ENCODE measurements at places on chromosomes 3 and 15.

DNA sequence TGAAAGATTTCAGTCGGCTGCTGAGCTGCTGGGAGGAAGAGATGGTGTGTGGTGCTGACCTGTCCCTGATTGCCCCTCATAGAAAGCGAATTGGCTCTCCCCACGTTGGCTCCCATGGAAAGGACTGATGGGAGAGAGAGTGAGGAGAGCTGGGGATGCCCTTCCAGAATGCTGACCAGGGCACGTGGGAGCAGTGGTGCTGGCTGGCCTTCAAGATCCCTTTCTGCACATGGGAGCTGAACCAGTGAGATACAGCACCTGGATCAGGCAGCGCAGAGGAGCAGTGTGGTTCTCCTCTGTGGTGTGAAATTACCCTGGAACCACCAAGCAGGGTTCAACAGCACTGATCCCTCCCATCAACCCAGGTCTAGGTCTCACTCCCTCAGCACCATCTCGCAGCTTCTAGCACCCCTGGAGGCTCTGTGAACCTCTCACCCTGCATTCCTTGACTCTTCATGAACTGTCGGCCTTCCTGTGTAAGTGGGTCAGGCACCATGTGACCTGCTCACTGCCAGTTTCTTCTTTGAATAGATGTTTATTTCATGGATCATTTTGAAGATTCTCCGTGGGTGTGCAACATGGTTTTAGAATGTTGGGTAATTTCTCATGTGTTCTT, 55.7 kb downstream of the CACNA1D start:
- DNase-seq = no peak

- no peak for DNase-seq
Measured at GRCh38 chr3:66004244-66004643, 34.5 kb downstream of the MAGI1 start.

- peak; percentile 35 for DNase-seq
Measured at GRCh38 chr15:44296625-44297524, 8.4 kb downstream of the GOLM2 start.

DNA sequence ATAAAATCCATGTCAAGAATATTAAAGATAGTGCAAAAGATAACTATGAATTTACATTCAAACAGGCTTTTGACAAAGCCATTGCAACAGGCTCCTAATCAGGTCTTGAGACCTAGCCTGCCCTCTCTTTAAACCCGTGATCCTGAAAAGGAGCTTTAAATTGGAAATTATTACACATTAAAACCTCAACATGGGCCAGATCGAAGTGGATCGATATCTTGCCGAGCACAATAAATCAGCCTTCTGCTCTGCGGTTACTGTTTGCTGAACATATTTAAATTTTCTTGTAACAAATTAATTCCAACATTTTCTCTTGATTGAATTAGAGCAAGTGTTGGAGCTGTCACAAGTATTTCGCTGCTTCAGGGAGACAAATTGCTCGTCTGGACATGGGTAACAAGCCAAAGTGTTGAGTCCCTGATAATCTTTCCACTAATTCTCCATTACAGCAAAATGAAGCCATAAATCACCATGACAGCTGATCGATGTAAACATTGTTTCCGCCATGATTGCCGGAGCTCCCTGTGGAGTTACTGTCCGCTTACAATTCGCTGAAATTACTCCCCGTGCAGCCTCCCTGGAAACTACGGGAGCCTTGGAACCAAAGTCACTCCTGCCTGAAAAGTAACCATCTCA, 47.6 kb downstream of the SHOX2 start:
- no peak for DNase-seq

DNA sequence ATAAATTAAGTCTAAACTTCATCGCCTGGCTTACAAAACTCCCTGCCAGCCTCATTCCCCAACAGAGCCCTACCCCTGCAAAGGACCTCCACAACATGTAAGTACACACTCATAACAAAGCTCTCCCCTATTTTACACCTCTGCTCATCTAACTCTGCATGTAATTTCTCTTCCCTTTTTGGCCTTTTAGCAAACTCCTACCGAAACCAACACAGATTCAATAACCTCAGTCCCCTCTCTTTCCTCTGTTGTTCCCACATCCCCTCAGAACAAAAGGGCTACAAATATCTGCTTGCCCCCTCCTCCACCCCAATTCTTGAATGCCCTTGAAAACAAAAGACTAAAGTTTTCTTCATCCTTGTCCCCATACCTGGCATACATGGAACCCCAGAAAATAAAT, 662 bp downstream of the UBL7 start:
- DNase-seq = no peak

DNA sequence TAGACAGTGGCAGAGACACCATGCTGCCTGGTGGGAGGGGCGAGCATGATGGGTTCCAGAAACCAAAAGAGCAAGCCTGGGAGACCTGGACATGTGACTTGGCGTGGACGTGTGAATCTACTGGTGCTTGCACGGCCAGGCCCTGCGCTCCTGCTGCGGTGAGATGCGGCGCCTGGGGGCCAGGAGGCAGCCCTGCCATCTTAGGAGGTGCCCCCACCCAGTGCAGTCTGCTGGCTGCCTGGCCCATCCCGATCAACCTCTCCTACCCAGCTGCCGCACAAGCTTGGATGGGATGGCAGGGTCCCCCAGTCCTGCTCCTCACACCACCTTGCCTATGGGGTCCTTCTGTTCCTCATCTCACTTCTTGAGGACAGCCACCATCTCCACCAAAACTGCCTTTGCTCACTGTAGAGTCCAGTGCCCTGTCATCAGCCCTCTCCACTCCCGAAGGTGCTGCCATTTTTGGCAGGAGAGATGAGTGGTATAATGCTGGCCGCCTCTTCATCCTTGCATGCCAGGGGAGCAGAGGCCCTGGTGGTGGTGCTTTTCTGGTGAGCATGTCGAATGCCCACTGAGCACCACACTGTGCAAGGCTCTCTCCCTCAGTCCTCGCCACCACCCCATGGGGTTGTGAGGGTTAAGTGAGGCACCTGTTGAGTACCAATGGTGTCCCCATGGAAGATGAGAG, 3.1 kb upstream of the ABTB1 start:
- no peak for DNase-seq
